Activated CD8-positive, alpha-beta T cell treated with anti-CD3 and anti-CD28 coated beads for 36 hours (primary cell): ENCODE measurements at places on chromosomes 6 and 20.
A peak's percentile ranks its signal among the peaks of the same experiment; 100 is the strongest.

- H3K27me3 ChIP-seq: peaks cover 2% of the 10 kb centered on the region
- DNase-seq: peak; percentile 64
- H3K4me1 ChIP-seq: peaks cover 18% of the 10 kb centered on the region
- H3K27ac ChIP-seq: peak overlapping the region; percentile 91
- H3K4me3 ChIP-seq: peak overlapping the region; percentile 61
- no peaks in the 10 kb centered on the region for H3K36me3 ChIP-seq
These were observed 569.6 kb upstream of the GJE1 start for GRCh38 chr6:141562851-141563763.

DNA sequence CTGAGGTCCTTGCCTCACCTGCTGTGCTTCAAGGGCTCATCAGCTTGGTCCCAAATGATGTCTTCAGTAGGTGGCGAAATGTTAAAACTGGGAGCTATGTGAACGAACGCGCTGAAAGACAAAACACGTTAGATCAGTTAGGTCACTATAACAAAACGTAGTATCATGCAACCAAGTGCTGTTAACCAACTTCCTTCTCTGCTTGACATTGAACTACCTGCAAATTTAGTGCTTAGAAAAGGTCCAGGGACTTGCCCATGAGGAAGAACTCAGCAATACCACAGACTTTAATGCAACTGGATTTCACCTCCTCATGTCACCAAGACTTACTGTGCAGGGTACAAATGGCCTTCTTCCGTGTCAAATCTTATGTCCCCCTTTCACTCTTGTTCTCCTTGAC is 24.8 kb downstream of the BACH2 start:
- peaks cover 66% of the 10 kb centered on the region for H3K36me3 ChIP-seq
- no peaks in the 10 kb centered on the region for H3K27me3 ChIP-seq
- DNase-seq: peak; percentile 27
- peak overlapping the region; percentile 62 for H3K4me3 ChIP-seq

GRCh38 chr6:168355716-168356522 is 36.3 kb upstream of the DACT2 start:
- peaks cover 6% of the 10 kb centered on the region for H3K27me3 ChIP-seq
- H3K36me3 ChIP-seq: no peaks in the 10 kb centered on the region
- H3K27ac ChIP-seq: no peak overlapping the region
- H3K4me1 ChIP-seq: no peaks in the 10 kb centered on the region
- no peak overlapping the region for H3K4me3 ChIP-seq

DNA sequence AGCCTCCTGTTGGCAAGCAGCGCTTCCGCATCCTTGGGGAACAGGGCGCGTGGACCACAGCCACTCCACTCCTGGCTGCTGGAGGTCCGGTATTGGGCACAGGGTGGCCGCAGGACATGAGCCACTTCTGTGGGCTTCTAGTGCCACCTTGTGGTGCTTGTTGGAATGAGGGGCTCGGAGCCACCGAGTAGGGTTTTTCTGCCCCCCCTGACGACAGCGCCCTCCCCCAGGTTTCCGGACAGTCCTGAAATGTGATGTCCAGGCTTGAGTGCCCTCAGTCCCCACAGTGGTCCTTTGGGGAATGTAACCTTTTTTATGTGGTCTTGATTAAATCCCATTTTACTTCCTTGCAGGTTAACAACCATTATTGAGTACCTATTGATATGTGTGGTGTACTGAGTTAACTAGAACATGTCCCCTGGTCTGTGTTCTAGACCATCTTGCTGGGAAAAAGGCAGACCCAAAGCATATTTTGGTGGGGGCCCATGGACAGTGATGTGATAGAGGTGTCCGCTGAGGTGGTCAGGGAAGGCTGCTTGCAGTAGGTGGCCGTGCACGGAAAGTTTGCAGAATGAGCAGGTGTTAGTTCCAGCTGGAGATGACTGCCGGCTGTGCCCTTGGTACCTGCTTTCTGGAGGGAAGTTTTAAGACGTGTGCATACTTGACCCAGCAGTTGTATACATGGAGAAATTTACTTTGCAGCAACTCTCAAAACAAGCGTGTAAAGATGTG is 70.0 kb downstream of the PTPN1 start:
- H3K4me3 ChIP-seq: no peak overlapping the region
- DNase-seq: peak; percentile 69
- H3K4me1 ChIP-seq: peaks cover 2% of the 10 kb centered on the region
- H3K27me3 ChIP-seq: no peaks in the 10 kb centered on the region
- peaks cover 49% of the 10 kb centered on the region for H3K36me3 ChIP-seq
- peak overlapping the region; percentile 16 for H3K27ac ChIP-seq

DNA sequence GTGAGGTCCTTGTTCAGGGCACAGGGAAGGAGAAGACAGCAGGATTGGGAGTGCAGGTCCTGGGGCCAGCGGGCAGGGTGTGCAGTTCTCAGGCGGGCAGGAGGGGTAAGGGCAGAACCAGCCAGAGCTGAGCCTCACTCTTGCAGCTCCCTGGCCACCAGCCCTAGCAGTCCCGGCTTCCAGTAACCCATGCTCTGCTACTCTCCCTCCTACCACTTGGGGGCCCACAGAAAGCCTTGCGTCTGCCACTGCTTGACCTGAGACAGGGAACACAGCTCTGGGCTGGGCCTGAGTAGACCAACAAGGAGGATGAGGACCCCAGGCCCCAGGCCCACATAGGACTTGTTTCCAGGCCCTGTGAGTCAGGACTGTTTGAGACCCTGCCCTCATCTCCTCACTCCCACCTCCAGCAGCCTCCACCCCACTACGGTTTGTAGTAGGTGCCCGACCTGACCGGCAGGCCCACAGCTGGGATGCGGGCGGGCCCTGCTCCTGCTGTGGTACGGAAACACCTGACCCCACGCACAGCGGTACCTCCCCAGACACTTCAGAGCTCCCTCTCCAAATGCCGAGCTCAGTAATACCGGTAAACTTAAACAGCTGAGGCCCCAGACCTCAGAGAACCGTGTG is 39.2 kb downstream of the KCNK5 start:
- H3K36me3 ChIP-seq: peaks cover 62% of the 10 kb centered on the region

DNA sequence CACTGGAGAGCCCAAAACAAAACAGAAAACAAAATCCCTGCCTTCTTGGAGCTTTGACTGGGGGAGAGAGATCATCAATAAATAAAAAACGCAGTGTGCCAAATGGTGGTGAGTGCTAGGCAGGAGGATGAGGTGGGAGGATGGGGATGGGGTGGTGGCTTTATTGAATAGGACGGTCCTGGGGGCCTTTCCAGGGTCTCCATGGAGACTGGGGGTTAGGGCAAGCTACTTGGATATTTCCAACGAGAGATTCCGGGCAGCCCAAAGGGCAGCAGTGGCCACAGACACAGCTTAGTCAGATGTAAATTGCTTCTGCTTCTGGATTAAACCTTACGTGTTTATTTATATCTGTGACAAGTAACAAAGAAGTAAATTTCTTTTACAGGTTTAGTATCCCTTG is 700.1 kb downstream of the QKI start:
- H3K4me3 ChIP-seq: no peak overlapping the region
- H3K27ac ChIP-seq: no peak overlapping the region
- peaks cover 8% of the 10 kb centered on the region for H3K27me3 ChIP-seq
- DNase-seq: no peak
- no peaks in the 10 kb centered on the region for H3K36me3 ChIP-seq
- H3K4me1 ChIP-seq: no peaks in the 10 kb centered on the region

GRCh38 chr20:8033151-8033841 is 13.7 kb upstream of the TMX4 start:
- H3K27me3 ChIP-seq: no peaks in the 10 kb centered on the region
- H3K4me3 ChIP-seq: no peak overlapping the region
- no peak for DNase-seq

DNA sequence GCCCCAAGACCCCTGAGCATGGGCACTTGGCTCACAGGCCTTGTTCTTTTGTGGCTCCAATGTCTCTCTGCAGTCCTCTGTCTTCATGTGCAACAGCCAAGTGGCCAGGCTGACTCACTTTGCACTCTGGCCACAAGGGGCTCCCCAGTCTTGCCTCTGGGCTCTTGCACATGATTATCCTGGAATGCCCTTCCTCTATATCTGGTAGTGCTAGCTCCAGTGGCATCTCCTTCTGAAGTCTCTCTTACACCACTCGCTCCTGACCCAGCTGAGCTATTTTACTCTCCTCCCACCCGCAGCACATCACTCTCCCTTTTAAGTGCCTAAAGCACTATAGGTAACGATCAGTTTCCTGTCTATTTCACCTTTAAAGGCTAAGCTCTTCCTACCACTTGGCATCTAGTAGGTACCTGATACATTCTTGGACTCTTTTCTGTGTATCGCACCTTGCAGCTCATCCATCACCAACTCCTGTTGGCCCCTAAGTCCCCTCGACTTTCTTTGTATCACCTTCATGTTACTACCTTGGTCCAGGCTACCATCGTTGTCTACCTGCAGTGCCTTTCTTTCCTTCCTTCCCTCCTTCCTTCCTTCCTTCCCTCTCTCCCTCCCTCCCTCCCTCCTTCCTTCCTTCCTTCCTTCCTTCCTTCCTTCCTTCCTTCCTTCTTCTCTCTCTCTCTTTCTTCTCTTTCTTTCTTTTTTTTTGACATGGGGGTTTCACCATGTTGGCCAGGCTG is 211.9 kb upstream of the RNF24 start:
- DNase-seq: peak; percentile 17
- H3K27ac ChIP-seq: no peak overlapping the region
- no peaks in the 10 kb centered on the region for H3K4me1 ChIP-seq
- H3K27me3 ChIP-seq: peaks cover 20% of the 10 kb centered on the region
- no peaks in the 10 kb centered on the region for H3K36me3 ChIP-seq

DNA sequence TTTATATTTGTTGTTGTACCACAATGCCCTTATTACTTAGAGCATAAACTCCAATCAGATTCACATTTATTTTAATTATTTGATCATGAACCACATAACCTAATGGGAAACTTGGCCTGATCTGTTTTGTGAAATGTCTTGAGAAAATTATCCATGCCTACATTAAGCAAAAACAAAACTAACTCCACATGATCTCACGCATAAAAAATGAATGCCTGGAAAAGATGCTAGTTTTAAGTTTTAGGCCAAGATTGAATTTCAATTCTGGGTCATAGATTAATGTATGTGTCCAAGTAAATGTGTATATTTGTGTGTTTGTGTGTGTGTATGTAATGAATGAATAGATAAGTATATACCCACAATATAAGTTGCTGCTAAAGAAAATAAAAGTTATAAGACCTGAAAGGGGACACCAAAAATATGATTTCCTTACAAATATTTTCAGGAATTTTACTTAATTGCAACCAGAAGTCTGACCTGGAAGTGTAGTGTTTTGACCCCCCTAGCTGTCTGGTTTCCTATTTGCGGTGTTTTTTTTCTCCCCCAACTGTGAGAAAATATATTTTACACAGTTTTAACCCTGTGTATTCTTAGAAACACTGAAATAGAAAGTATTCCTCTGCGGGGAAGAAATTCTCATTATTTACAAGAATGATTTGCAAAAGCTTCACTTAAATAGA is 97.2 kb downstream of the JAG1 start:
- DNase-seq: no peak
- no peak overlapping the region for H3K4me3 ChIP-seq
- peaks cover 15% of the 10 kb centered on the region for H3K36me3 ChIP-seq
- peaks cover 11% of the 10 kb centered on the region for H3K4me1 ChIP-seq
- no peaks in the 10 kb centered on the region for H3K27me3 ChIP-seq
- no peak overlapping the region for H3K27ac ChIP-seq

- H3K27ac ChIP-seq: no peak overlapping the region
- DNase-seq: no peak
- no peaks in the 10 kb centered on the region for H3K36me3 ChIP-seq
- peaks cover 25% of the 10 kb centered on the region for H3K27me3 ChIP-seq
These were observed 15.6 kb downstream of the MEP1A start for GRCh38 chr6:46808806-46809205.

DNA sequence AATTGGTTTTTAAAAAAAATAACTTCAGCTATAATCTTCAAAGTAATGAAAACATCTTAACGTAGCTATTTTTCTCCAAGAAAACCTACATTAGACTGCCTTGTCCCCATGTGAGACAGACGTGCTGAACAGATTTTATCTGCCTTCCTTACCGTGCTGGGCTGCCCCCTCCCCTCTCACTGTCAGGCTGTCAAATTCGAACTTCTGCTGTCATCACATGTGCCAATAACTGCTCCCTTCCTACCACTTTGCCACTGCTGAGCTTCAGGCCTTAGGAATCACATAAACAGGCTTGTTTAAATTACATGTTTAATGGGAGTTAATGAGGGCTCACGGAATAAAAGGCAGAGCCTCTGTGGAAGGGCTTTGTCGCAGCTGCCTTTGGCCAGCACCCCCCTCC is 77.0 kb upstream of the NHSL1 start:
- DNase-seq: no peak
- no peak overlapping the region for H3K4me3 ChIP-seq
- no peaks in the 10 kb centered on the region for H3K27me3 ChIP-seq
- H3K4me1 ChIP-seq: peaks cover 7% of the 10 kb centered on the region
